Epithelial cell of proximal tubule (primary cell): ENCODE measurements at places on chromosomes 16 and 17. TPM values are rescaled to one million over a fixed set of nuclear protein-coding genes. Genes with fewer than 3 reads are reported as not detected.
A peak's percentile ranks its signal among the peaks of the same experiment; 100 is the strongest.

GRCh38 chr16:15953929-15954813 lies 4.8 kb downstream of the ABCC1 start:
- DNase-seq, result no peak

- no peak for DNase-seq
Observed at GRCh38 chr17:70446446-70446845, 277.1 kb downstream of the KCNJ2 start.

GRCh38 chr16:87789437-87790291 lies 23.9 kb upstream of the KLHDC4 start:
- DNase-seq, result peak; percentile 78

GRCh38 chr17:49595980-49596379 lies 20.3 kb downstream of the NXPH3 start:
- no peak for DNase-seq

DNA sequence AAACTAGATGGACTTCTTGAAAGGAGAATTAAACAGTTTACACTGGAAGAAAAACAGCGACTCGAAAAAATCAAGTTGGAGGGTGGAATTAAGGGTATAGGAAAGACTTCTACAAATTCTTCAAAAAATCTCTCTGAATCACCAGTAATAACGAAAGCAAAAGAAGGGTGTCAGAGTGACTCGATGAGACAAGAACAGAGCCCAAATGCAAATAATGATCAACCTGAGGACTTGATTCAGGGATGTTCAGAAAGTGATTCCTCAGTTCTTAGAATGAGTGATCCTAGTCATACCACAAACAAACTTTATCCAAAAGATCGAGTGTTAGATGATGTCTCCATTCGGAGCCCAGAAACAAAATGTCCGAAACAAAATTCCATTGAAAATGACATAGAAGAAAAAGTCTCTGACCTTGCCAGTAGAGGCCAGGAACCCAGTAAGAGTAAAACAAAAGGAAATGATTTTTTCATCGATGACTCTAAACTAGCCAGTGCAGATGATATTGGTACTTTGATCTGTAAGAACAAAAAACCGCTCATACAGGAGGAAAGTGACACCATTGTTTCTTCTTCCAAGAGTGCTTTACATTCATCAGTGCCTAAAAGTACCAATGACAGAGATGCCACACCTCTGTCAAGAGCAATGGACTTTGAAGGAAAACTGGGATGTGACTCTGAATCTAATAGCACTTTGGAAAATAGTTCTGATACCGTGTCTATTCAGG lies 85.0 kb downstream of the C17orf58 start:
- DNase-seq, result no peak

- no peak for DNase-seq
Observed at GRCh38 chr16:86618431-86619238, 40.3 kb downstream of the FOXL1 start.

DNA sequence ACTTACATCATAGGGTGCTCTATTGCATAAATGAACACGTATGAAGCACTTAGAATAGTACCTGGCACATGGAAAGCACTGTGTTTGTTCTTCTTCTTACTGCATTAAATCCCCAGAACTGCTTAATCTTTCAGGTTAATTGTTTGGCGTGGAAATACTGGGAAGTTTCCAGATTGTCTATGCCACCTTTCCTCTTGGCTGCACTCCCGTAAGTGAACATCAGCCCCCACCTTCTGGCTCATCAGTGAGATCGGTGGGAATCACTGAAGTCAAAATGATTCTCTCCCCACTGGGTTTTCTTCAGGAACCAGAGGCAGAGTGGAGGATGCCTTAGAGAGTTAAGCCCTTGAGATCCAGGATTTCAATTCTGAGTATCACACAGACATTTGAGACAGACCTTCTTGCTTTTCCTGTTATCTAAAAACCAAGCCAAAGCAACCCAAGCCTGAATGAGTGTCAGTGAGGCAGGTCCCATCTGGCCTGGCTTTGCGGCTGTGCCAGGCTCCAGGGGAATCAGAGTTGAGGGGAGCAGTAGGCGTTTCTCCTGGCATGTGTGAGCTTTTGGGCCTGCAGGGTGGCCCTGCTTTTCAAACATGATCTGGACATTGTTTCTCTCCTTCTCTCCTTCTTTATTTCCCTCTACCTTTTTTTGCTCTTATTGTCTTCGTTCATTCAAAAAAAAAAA lies 59.1 kb downstream of the OTOA start:
- DNase-seq, result no peak

- no peak for DNase-seq
Observed at GRCh38 chr17:13415871-13416416, 185.8 kb downstream of the HS3ST3A1 start.

DNA sequence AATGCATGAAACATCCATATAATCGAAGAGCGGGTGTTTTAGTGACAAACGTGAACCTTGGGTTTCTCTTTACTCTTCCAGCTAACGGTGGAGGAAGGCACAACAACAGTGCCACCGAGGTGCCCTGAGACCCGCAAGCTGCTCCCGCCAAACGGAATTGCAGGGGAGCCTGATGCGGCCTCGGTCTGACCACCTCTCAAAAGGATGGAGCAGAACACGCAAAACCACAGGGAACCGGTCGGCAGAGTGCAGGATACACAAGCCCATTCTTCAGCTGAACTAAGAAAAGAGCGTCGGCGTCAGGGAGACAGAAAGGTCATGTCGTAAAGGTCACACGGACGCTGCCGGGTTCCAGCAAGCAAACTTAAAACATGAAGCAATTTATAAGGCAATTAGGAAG lies 109.5 kb upstream of the ZNF750 start:
- DNase-seq, result no peak

GRCh38 chr17:58153046-58153445 lies 4.9 kb downstream of the OR4D1 start:
- no peak for DNase-seq

- no peak for DNase-seq
Observed at GRCh38 chr17:78013683-78014467, 55.4 kb downstream of the TNRC6C start.

GRCh38 chr17:33732116-33732515 lies 439.0 kb upstream of the ASIC2 start:
- DNase-seq, result no peak

- no peak for DNase-seq
Observed at GRCh38 chr17:78889531-78889930, 13.5 kb downstream of the CEP295NL start.

- DNase-seq, result no peak
Observed at GRCh38 chr16:67052399-67052798, 23.4 kb downstream of the CBFB start.

The NLRP1 gene
- 7.8 and 12.7 TPM in 2 replicates for total RNA-seq

The TNFRSF12A gene
- 451 and 701 TPM in 2 replicates for total RNA-seq

The CD300H gene
- not detected in 2 replicates for total RNA-seq

The FA2H gene
- 3.3 and 11.5 TPM in 2 replicates for total RNA-seq

The TMEM100 gene
- not detected in 2 replicates for total RNA-seq

The SDR42E2 gene
- 0.12 TPM in 1 of 2 replicates, not detected in the other for total RNA-seq
